ENCODE measurements at places on chromosomes 16 and 17.

- DNase-seq, result no peak
Measured at GRCh38 chr16:24953721-24954120, 61.4 kb downstream of the ARHGAP17 start.

DNA sequence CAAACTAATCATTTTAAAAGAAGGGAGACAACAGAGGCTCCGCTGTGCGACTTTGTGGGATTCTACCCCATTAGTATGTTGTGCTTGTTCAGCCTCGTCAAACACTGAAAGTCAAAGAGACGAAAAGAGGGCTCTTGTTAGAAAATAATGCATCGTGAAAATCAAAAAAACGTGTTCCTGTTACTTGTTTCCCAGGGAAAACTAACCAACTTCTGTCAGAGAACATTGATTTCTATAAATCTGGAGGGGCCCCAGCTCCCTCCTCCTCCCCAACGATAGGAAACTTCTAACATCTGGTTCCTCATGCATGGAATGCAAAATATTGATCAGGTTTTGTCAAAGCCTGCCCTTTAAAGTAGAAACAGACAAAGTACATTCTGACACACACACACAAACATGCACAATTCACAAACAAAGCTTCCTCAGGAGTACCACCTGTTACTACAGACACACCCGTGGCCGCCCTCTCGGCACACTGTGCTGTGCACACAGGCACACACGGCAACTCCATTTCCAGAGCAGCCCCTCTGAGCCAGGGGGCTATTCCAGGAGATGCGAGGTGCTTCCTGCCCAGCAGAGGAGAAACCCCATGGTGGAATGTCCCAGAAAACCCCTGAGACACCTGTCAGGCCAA, 151.3 kb downstream of the ZFHX3 start:
- no peak for DNase-seq

DNA sequence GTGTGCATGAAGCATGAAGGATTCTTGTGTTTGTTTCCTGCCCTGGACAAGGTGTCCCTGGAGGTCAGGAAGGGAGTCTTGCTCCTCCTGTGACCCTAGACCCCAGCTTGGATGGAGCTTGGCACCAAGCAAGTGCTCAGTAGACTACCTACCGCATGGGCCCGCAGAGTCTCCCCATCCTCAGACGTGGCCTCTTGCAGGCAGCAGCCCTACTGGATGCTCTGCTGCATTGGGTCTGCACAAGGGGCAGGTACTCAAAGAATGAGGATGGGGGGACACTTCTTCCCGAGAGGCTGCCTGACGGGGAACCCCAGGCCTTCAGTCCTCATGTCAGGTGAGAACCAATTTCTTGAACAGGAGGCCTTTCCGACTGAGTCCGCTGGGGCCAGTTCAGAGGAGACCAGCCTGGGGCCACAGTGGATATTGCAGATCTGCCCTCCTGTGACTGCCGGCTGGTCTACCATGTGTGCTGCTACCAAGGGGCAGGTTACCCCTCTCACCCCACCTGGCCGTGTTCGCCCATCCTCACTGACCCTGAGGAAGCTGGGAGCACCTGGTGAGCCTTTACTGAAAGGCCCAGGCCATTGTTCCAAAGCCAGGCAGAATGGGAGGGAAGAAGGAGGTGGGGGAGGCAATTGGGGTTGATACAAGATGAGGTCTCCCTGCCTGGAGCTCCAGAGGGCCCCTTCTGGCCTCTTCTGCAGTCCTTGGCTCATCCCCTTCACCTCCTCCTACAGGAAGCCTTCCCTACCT, 206.3 kb downstream of the RAB11FIP4 start:
- no peak for DNase-seq

DNA sequence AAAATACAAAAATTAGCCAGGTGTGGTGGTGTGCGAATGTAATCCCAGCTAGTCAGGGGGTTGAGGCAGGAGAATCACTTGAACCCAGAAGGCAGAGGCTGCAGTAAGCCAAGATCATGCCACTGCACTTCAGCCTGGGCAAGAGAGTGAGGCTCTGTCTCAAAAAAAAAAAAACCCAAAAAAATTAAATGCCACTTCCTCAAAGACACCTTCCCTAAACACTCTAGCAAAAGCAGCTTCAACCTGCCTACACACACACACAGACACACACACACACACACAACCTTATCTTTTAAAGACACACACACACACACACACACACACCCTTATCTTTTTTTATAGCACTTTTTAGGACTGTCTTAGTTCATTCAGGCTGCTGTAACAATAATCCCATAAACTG, 201.7 kb upstream of the PSMD7 start:
- DNase-seq, result no peak

DNA sequence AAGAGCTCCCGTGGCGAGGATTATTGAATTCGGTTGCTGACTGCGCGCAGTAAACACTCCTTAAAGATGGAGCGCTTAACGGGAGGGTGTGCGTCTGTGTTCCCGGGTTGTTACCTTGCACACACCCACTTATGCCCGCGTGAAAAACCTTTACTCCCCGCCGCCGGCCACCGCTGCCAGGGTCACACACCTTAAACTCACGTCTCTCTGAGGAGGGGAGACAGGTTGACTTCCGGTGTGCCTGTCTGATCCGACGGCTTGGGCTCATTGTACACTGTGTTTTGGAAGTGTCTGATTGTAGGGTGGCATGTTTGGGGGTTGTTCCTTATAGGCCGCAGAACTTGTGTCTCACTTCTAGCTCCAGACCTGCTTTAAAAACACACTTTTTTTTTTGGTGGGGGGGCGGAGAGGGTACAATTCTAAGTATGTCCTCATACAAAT, 66.8 kb downstream of the KPNA2 start:
- peak; percentile 30 for DNase-seq

- DNase-seq, result no peak
Measured at GRCh38 chr17:18957831-18958230, 5.9 kb downstream of the SLC5A10 start.

Data from NB4 (cell line).